ENCODE measurements at places on chromosomes 7 and 10.
A peak's percentile ranks its signal among the peaks of the same experiment; 100 is the strongest.

GRCh38 chr10:101000127-101000914 is 713 bp downstream of the LZTS2 start:
- DNase-seq, result peak; percentile 55

DNA sequence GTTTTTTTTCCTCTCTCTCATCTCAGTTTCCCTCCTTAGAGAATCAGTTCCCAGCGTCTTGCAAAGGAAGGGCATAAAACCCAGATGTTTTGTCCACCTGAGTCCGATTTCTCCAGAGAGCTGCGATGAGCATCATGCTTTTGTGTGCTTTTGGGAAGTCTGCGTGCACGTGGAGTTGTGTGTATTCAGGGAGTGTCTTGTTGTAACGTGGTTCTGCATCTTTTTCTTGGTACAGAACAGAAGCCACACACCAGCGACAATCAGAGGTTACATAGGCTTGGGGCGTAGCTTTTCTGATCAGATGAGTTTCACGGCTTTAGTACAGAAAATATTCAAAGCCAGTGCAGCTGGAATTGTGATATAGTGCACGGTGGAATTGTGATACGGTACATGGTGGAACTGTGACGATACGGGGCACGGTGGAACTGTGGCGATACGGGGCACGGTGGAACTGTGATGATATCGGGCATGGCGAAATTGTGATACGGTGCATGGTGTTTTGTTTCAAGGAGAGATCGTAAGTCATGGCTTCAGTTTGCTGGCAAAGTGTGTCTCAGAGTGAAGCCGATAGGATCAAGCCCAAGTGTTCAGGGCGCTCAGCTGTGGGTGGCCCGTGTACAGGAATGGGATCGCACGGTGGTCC is 32.8 kb downstream of the FOXK1 start:
- no peak for DNase-seq

DNA sequence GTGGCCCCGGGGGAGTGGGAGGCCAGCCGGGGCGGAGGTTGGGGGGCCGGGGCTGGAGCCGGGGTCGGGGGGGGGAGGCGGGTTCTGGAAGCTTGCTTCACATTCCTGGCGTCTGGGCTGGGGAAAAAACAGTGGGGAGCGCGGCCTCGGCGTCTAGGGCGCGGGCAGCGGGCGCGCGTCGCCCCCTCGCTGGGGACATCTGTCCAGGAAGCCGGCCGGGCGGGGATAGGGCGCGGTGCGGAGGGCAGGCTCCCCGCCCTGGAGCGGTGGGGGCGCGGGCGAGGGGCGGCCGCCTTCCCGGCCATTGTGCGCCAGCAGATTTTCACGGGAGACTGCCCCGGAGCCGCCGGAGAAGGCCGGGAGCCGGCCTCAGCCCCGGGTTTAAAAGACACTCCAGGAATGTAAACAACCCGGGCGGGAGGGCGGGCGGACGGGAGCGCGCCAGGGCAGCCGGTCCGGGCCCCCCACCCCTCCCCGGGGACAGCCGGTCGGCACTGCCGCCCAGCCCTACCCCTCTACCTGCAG is 1.4 kb downstream of the ZMIZ1 start:
- peak; percentile 47 for DNase-seq

- no peak for DNase-seq
Measured at GRCh38 chr7:1609023-1609422, 39.2 kb upstream of the PSMG3 start.

GRCh38 chr7:158409816-158410330 is 177.8 kb downstream of the PTPRN2 start:
- no peak for DNase-seq

GRCh38 chr10:121436630-121437341 is 161.5 kb downstream of the FGFR2 start:
- DNase-seq, result peak; percentile 81
